ENCODE measurements at places on chromosomes 13 and 19.
A peak's percentile ranks its signal among the peaks of the same experiment; 100 is the strongest.

GRCh38 chr13:48346583-48346982, 43.0 kb downstream of the RB1 start:
- peaks cover 20% of the 10 kb centered on the region for H3K36me3 ChIP-seq
- peak overlapping the region; percentile 7 for H3K27ac ChIP-seq
- H3K27me3 ChIP-seq = no peaks in the 10 kb centered on the region
- no peak overlapping the region for H3K4me3 ChIP-seq
- peaks cover 12% of the 10 kb centered on the region for H3K4me1 ChIP-seq

- peaks cover 5% of the 10 kb centered on the region for H3K36me3 ChIP-seq
- H3K27me3 ChIP-seq = no peaks in the 10 kb centered on the region
- no peak overlapping the region for H3K27ac ChIP-seq
- H3K4me1 ChIP-seq = no peaks in the 10 kb centered on the region
- H3K4me3 ChIP-seq = no peak overlapping the region
- DNase-seq = no peak
These were observed 134.6 kb downstream of the DPF1 start for GRCh38 chr19:38089440-38089839.

GRCh38 chr13:111312944-111313590, 7.4 kb upstream of the TEX29 start:
- peaks cover 9% of the 10 kb centered on the region for H3K4me1 ChIP-seq
- H3K4me3 ChIP-seq = no peak overlapping the region
- H3K27ac ChIP-seq = no peak overlapping the region
- no peaks in the 10 kb centered on the region for H3K27me3 ChIP-seq
- peaks cover 2% of the 10 kb centered on the region for H3K36me3 ChIP-seq

DNA sequence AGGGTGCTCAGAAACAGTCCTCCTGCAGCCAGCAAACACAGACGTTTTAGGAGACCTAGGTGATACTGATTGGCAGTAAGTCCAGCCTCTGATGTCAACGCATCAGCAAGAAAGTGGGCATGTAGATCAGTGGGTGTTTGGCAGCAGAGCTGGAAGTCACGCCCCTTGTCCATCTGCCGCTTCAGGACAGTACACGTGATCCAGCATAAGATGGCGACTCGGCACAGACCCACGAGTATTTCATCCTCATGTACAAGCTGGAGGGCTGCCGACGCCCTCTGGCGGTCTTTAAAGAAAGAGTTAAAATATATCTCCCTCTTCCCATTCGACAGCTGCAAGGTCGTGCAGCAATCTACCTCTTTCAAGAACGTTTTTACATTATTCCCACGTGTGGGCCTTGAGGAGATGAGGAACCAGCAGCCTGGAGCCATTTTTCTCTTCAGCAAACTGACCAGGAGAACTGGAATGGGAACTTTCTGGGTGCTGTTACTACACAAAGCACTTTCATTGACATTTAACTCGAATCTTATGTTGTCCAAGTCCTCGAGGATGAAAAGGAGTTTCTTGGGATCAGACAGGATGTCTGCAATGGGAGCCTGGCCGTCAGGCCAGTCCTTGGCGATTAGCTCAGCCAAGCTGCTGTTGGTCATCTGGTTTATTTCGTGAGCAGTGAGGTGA, 22.3 kb downstream of the NLRP11 start:
- no peak overlapping the region for H3K4me3 ChIP-seq
- peaks cover 2% of the 10 kb centered on the region for H3K36me3 ChIP-seq
- no peak for DNase-seq
- no peaks in the 10 kb centered on the region for H3K4me1 ChIP-seq
- H3K27me3 ChIP-seq = peaks cover 30% of the 10 kb centered on the region

GRCh38 chr19:9811139-9811538, 7.7 kb downstream of the FBXL12 start:
- H3K4me3 ChIP-seq = no peak overlapping the region
- no peak for DNase-seq
- H3K4me1 ChIP-seq = peaks cover 13% of the 10 kb centered on the region

DNA sequence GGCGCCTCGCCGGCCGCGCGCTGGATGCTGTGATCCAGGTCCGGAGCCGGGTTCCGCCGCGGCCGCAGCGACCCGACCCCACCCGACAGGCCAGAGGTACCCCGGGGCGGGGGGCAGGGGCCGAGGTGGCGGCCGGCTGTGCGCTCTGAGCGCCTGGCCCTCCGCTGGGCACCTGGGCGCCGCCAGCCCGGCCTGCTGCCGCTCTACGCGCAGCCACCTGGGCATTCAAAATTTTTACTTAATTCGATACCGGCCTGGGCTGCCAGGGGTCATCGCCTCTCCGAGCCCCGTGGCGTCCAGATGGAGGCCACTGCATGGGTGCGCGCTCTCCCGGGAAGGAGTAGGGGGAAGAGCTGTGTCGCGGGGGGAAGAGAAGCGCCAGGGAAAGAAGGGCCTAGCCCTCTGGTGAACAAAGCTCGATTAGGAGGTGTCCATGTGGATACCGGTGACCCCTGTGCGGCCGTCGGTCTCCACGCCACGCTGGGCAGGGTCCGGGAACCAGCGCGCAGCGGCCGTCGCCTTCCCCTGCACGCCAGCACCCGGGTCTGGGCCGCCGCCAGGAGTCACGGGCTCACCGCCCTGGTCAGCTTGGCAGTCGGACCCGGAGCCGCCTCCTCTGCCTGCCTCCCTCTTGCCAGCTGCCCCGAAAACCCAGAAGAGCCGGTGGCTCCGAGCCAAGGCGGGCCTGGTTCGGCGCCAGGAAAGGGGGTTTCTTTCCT, 666 bp downstream of the BIVM start:
- H3K4me1 ChIP-seq = peaks cover 17% of the 10 kb centered on the region
- peaks cover 11% of the 10 kb centered on the region for H3K36me3 ChIP-seq
- peak overlapping the region; percentile 77 for H3K27ac ChIP-seq
- H3K27me3 ChIP-seq = no peaks in the 10 kb centered on the region

- no peaks in the 10 kb centered on the region for H3K27me3 ChIP-seq
- H3K27ac ChIP-seq = no peak overlapping the region
- no peak overlapping the region for H3K4me3 ChIP-seq
- DNase-seq = no peak
These were observed 655.0 kb downstream of the OLFM4 start for GRCh38 chr13:53683608-53684007.

DNA sequence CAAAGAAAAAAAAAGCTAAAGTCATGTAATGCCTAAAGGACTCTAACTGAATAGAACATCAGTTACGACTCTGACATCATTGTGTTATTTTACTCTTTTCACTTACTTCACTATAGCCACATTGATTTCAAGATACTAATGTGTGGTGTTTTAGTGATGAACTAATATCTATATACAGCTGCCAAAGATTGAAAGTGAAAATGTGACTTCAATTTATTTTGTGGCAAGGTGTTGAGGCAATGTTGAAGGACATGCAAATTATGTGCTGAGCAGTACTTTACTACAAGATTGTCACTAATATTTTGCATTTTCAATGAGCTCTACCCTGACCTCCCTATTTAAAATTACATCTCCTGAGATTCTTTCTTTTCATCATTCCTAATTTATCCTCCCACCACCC, 1911.9 kb upstream of the PCDH20 start:
- H3K4me1 ChIP-seq = no peaks in the 10 kb centered on the region
- DNase-seq = no peak
- H3K27me3 ChIP-seq = no peaks in the 10 kb centered on the region
- no peak overlapping the region for H3K4me3 ChIP-seq
- H3K36me3 ChIP-seq = no peaks in the 10 kb centered on the region

GRCh38 chr13:63351081-63351480, 1935.4 kb upstream of the PCDH20 start:
- no peaks in the 10 kb centered on the region for H3K27me3 ChIP-seq
- H3K27ac ChIP-seq = no peak overlapping the region
- no peak overlapping the region for H3K4me3 ChIP-seq
- no peaks in the 10 kb centered on the region for H3K4me1 ChIP-seq
- DNase-seq = no peak
- no peaks in the 10 kb centered on the region for H3K36me3 ChIP-seq

GRCh38 chr19:29001141-29001581, 211.8 kb downstream of the UQCRFS1 start:
- H3K27ac ChIP-seq = no peak overlapping the region
- DNase-seq = no peak
- peaks cover 20% of the 10 kb centered on the region for H3K27me3 ChIP-seq
- H3K4me1 ChIP-seq = no peaks in the 10 kb centered on the region
- no peaks in the 10 kb centered on the region for H3K36me3 ChIP-seq

- no peak overlapping the region for H3K4me3 ChIP-seq
- peaks cover 90% of the 10 kb centered on the region for H3K27me3 ChIP-seq
- no peak overlapping the region for H3K27ac ChIP-seq
- H3K4me1 ChIP-seq = peaks cover 8% of the 10 kb centered on the region
- peaks cover 2% of the 10 kb centered on the region for H3K36me3 ChIP-seq
- DNase-seq = no peak
These were observed 15.7 kb upstream of the IGFL1 start for GRCh38 chr19:46213806-46214205.

- H3K27ac ChIP-seq = no peak overlapping the region
- H3K36me3 ChIP-seq = peaks cover 1% of the 10 kb centered on the region
- no peak for DNase-seq
- peaks cover 10% of the 10 kb centered on the region for H3K27me3 ChIP-seq
- H3K4me1 ChIP-seq = peaks cover 34% of the 10 kb centered on the region
These were observed 2.4 kb upstream of the URI1 start for GRCh38 chr19:29939628-29940027.

GRCh38 chr13:43196086-43196621, 172.8 kb downstream of the DNAJC15 start:
- H3K36me3 ChIP-seq = peaks cover 2% of the 10 kb centered on the region
- H3K27me3 ChIP-seq = peaks cover 68% of the 10 kb centered on the region
- no peaks in the 10 kb centered on the region for H3K4me1 ChIP-seq
- DNase-seq = no peak
- H3K27ac ChIP-seq = no peak overlapping the region
- H3K4me3 ChIP-seq = no peak overlapping the region

DNA sequence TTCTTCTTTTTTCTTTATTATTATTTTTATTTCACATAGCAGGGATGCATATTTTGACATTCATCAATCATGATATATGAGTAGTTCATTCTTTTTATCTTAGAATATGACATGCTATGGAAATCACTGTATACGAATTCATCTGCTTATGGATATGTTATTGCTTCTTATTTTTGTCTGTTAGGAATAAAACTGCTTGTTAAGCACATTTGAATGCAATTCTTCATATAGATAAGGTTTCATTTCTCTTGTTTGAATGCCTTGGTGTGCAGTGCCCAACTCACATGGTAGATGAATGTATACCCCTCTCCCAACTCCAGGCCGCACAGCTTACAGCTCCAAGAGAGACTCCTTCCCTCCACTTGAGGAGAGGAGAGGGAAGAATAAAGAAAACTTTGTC, 11.3 kb downstream of the ZNF776 start:
- H3K4me1 ChIP-seq = no peaks in the 10 kb centered on the region
- DNase-seq = no peak
- H3K36me3 ChIP-seq = peaks cover 18% of the 10 kb centered on the region

DNA sequence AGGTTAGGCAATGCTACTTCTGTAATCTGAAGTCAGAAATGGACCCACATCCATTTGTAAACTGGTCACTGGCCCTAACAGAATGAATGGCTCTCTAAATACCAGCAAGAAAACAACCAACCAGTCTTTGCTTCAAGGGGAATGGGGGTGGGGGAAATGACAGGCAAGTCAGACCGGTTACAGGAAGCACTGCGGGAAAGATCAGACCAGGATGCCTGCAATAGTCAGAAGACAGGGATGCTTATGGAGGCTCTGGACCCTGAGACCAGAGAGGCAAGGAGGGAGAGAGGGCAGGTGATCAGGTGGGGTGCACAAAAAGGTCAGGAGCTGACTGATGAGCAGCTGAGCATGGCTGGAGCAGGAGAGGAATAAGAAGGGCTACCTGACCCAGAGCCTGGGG, 13.1 kb downstream of the MED26 start:
- peak overlapping the region; percentile 26 for H3K27ac ChIP-seq
- peak overlapping the region; percentile 2 for H3K4me3 ChIP-seq
- H3K27me3 ChIP-seq = no peaks in the 10 kb centered on the region

DNA sequence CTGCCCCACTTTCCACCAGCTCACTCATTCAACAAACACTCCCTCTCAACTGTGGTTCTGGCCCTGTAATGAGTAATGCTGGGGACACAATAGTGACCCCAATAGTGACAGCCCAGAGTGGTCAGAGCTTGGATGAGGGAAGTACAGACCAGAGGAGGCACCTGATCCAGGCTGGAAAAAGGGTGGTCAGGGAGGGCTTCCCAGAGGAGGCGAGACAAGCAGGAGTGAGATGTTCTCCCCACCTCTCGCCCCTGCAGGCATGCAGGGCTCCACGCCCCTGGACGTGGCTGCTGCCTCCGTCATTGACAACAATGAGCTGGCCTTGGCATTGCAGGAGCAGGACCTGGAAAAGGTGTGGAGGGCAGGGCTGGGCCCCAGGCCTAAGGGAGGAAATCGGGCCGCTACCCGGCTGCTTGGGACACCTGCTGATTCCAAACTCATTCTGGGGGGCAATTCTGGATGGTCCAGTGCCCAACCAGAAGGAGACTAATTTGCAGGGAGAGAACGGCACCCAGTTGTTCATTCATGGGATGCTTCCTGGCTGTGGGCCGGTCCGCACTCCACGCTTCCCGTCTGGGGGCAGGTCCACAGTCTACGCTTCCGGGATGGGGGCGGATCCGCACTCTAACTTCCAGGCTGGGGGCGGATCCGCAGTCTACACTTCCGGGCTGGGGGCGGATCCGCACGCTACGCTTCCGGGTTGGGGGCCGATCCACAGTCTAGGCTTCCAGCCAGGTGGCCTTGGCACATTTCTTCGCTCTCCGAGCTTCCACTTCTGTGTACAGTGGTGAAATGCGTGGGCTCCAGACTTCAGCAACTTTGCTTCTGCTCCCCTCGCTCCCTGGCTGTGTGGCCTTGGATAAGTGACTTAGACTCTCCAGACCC, 63.4 kb downstream of the RYR1 start:
- peaks cover 10% of the 10 kb centered on the region for H3K27me3 ChIP-seq
- no peak for DNase-seq
- peaks cover 5% of the 10 kb centered on the region for H3K4me1 ChIP-seq
- H3K36me3 ChIP-seq = no peaks in the 10 kb centered on the region
- H3K4me3 ChIP-seq = no peak overlapping the region
- peak overlapping the region; percentile 30 for H3K27ac ChIP-seq

- H3K36me3 ChIP-seq = peaks cover 52% of the 10 kb centered on the region
- DNase-seq = peak; percentile 99
- peak overlapping the region; percentile 92 for H3K4me3 ChIP-seq
- H3K27me3 ChIP-seq = no peaks in the 10 kb centered on the region
- peak overlapping the region; percentile 96 for H3K27ac ChIP-seq
These were observed 12.5 kb downstream of the PEAK3 start for GRCh38 chr19:2269244-2270156.
